ENCODE measurements at places on chromosomes 7 and 10.

DNA sequence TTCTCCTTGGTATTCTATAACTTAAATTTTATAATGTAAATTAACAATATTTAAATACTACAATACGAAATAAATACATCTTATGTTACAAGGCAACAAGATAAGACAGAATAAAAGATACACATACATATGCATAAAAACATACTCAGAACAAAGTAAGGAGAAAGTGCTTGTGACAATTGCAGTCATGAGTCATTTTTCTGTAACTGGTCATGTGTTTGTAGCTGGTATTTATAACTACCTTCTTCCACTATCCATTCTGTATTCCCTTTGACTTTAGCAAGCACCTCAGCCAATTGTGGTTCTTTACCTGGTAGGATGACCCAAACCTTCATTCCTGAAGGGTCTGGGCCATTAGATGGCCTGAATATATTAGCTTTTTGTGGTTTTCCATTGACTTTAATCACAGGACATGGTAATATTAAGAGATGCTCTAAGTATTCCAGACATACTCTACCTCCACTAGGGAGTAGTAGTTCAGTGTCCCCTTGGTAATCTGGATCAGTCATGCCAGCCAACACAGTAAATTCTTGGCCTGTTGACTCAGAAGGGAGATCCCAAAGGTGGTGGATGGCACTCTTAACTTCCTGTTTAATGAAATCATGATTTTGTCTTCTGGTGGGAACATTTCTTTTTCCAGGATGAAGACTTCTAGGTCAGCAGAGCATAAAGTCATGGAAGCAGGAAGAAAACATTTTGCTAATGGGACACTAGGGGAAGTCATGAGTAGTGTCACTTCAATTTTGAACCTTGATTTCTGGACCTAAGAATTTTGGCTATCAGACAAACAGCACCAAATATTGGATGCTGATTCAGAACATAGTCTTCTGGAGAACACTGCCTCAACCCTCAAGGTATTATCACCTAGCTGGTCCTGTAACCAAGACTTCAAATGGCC is 733.7 kb upstream of the IGFBP3 start:
- no peak for DNase-seq

DNA sequence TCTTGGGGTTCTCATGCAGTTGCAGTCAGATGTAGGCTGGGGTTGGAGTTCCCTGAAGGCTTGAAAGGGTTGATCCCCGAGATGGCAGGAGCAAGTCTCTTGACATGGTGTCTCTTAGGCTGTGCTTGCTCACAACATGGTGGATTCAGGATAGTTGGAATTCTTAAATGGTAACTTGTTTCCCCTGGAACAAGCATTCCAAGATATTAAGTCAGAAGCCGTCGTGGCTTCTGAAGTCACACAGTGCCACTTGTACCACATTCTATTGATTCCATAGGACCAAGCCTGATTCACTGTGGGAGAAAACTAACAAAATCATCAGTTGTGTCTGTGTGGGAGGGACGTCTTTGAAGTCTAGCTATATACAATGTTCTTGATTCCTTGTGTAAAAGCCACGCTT is 3.5 kb upstream of the SLC35B4 start:
- no peak for DNase-seq

- DNase-seq = no peak
These were observed 109.8 kb downstream of the USP6NL start for GRCh38 chr10:11501600-11501999.

GRCh38 chr10:1199345-1199673 is 143.1 kb downstream of the WDR37 start:
- no peak for DNase-seq

DNA sequence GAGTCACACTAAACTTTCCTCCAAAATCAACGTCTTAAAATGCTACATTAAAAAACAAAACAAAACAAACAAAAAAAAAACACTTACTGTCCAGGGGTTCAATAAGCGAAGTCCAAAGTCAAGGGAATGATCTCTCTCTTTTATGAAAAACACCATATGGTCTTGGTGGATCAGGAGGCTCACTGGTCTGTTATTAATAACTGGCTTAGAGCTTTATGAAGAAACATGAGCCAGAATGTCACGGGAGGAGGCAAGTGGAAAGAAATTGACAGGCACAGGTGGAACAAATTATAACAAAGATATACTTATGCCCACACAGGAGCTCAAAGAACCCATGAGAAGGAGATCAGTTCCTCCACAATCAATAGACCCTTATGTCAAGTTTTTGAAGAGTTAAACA is at the start of gene MRLN:
Gene MRLN, minus strand, starts transcription at position 189 of the 400 bp plus-strand sequence.
- DNase-seq = no peak

- DNase-seq = no peak
These were observed 47.6 kb upstream of the PPIF start for GRCh38 chr10:79299397-79300241.

GRCh38 chr10:117175215-117175900 is 21.9 kb upstream of the KCNK18 start:
- no peak for DNase-seq

DNA sequence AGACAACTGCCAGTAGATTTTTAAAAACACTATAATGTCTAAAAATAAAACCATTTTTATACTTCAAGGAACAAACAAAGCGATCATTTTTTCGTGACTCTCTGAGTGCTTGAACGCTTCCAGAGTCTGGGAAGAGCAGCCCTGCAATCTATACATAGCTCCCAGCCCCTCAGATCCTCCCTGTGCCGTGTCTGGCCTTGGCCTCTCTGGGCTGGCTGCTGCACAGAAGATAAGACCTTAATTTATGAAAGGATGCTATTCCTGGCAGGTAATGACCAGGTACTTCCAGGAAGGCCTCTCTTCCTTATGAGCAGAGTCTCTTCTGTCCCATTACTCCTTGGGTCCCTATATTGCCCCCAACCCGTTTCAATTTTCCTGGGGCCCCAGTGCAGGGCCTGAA is 200.9 kb upstream of the AOAH start:
- DNase-seq = no peak

Measured in KBM-7 (cell line).